ENCODE measurements at places on chromosomes 16 and 17.
A peak's percentile ranks its signal among the peaks of the same experiment; 100 is the strongest.

GRCh38 chr16:79844603-79845002, 244.1 kb upstream of the MAF start:
- DNase-seq: no peak

- DNase-seq: peak; percentile 45
These were observed 9.8 kb downstream of the NHERF1 start for GRCh38 chr17:74757931-74758847.

DNA sequence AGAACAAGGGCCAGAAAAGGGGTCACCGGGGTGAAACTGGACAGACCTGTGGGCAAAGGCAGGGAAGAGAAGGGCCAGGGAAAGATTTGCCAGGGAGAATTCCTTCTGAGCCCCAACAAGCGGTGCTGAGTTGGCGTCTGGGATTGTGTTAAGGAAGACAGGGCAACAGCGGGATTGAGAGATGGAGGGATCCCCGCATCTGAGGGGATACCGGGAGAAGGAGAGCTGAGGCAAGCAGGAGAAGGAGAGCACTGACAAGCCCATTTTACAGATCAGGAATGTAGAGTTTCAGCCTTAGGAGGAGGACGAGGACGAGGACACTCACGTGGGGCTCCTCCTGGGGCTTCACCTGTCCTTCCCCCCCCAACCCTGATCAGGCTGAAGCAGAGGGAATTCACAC, 998 bp upstream of the ABCC3 start:
- DNase-seq: no peak

DNA sequence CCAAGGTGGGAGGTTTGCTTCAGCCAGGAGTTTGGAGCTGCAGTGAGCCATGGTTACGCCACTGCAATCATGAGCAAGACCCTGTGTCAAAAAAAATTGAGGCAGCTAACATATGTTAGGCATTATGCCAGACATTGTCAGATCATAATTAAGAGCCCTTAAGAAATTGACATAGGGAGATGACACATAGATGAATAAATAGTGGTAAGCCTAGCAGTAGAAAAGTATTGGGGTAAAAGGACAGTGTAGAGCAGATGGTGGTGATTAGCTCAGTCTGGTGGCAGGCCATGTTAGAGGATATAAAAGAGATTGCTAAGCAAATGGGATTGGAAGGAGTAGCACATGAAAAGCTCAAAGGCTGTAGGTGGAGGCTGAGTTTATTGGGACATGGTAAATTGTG, 22.6 kb downstream of the SRCAP start:
- no peak for DNase-seq

DNA sequence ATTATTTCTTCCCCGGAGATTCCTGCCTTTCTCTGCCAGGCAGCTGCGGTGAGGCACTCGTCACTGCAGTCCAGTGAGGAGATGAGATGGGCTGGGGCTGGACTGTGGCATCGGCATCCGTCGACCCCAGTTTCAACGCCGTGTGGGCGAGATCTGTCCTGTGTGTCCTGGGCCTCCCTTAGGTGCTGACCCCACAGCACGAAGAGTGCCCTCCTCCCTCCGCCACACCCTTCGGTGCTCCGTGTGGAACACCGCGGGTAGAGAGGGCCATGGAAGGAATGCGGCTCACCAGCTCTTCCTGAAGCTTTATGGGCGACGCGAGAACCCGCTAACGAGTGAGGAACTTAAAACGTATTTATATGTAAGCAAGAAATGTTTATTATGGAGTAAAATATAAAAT, 17.6 kb downstream of the ACSF3 start:
- no peak for DNase-seq

DNA sequence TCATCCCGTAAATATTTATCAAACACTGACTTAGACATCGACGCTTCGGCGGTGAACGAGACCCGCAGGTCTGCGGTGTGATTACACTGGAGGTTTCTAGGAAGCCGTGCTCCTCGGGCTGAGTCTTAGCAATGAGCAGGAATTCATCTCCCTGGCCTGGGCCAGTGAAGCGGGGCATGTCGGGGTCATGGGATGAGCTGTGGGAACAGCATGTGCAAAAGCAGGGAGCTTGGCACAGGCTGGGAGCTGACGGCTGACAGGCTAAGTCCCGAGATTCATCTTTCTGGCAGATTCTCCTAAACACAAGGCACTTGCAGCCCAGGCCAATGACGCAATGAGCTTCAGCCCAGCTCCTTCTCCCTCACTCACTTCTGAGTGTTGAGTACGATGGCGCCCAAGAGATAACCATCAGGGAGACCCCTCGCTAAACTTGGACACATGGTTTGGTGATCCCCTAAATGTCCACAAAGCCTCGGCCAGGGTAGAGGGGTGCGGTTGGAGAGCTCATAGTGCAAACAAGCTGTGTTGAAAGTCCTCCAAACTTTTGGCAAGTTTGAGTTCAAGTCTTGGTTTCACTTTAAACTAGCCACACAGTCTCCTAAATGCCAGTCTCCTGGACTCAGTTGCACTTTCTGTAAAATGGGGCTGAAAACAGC, 12.8 kb downstream of the CRISPLD2 start:
- DNase-seq: peak; percentile 90

GRCh38 chr16:75258807-75259141, 7.3 kb upstream of the BCAR1 start:
- DNase-seq: no peak

- DNase-seq: no peak
These were observed 100.4 kb upstream of the DNAH17 start for GRCh38 chr17:78677303-78678221.

GRCh38 chr17:49180303-49180702, 30.1 kb downstream of the GNGT2 start:
- peak; percentile 67 for DNase-seq

- DNase-seq: no peak
These were observed 1.2 kb upstream of the DPEP2 start for GRCh38 chr16:68000450-68000849.

GRCh38 chr17:68634345-68634876, 33.2 kb upstream of the FAM20A start:
- DNase-seq: no peak

DNA sequence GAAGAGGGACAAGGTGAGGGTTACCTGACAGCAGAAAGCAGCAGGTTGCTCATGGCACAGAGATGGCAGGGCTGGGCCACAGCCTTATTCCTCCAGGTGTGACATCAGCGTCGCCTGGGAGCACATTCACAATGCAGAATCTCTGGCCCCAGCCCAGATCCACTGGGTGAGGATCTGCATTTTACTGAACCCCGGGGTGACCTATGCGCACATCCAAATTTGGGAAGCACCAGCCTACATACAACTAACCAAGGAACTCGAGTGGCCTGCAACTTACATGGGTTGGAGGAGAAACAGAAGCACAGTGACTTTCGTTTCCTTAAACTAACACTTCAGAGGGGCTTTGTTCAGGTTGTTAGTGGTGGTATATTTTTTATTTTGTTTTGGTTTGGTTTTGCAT, 17.6 kb downstream of the CPPED1 start:
- no peak for DNase-seq

GRCh38 chr16:31414706-31415105, 13.5 kb downstream of the COX6A2 start:
- no peak for DNase-seq

- DNase-seq: no peak
These were observed 210.9 kb downstream of the XYLT1 start for GRCh38 chr16:17259751-17260270.

DNA sequence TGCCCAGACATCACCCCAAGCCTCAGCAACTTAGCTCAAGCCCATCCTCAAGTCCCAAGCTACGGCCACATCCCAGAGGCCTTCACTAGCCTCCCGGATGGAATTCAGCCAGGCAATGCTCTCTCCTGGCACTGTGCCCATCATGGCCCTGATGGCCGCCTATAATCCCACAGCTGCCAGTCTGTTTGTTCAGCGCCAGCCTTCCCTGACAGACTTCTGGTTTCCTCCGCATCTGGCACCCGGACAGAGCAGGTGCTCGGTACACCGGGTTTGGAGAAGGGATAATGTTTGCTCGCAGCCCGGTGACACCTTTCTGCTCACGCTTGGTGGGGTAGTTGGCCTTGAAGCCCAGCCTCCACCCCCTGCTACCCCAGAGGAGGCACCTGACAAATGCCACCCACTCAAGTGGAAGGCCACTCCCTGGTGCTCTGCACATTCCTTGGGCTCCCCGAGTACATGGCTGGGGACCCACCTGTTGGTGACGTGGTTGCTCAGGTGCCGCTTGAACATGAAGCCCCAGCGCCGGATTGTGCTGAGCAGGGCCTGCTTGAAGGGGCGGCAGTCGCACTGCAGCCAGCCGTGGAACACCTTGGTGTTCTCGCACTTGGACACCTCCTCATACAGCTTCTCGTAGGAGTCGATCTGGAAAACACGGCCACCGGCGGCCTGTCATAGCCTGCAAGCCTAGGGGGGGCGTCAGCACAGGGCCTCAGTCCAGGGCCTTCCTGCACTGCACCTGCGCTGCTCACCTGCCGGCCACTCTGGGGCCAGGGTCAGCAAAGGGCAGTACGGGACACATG, 47.1 kb downstream of the DNAH17 start:
- DNase-seq: no peak

DNA sequence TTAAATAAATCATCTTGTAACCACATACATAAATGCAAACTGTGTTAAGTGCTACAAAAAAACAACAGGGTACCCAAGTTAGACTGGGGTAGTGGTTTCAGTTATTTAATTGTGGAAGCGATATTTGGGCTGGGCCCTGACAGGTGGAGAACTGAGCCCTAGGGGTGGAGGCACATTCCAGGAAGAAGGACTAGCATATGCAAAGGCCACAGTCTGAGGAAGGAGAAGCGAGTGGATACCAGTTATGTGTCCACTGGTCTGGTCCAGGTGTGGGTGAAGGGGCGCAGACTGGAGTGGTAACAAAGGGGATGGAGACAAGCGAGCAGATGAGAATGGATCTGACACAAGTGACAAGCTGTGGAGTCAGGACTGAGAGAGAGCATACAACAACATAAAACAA, 22.9 kb downstream of the TXNDC11 start:
- DNase-seq: no peak

DNA sequence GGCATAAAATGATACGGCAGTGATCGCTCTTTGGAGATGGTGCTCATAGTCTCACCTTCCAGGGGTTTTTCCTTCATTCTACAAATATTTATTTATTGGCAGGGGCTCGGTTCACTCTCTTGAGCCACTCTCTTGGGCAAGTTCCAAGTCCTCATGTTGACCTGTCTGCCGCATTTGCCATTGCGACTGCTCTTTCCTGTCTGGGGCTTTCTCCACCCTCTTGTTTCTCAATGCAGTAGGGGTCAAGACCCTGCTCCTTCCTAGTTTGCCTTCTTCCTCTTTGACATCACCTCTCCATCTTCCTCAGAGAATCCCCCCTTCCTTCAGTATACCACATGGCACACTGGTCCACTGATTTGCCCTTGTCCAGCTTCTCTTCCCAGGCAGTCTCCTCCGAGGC, 21.9 kb upstream of the LRRC75A start:
- DNase-seq: no peak

DNA sequence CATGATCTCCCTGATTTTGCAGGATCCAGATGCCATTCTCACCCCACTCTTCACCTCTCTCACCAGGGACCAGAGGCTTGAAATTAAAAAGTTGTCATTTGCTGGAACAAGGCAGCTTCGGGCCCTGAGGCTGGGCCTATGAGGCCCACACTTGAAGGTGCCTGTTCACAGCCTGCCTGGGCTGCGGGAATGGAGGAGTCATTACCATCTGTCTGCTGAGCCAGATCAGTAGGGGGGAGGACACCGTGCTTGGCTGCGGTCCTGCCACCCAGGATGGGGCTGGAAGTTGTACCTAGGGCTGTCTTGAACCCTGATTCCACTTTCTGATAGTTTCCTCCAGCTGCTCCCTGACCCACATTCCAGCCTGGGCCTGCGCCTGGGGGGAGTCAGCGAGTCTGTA, 208.3 kb upstream of the N4BP1 start:
- DNase-seq: no peak

DNA sequence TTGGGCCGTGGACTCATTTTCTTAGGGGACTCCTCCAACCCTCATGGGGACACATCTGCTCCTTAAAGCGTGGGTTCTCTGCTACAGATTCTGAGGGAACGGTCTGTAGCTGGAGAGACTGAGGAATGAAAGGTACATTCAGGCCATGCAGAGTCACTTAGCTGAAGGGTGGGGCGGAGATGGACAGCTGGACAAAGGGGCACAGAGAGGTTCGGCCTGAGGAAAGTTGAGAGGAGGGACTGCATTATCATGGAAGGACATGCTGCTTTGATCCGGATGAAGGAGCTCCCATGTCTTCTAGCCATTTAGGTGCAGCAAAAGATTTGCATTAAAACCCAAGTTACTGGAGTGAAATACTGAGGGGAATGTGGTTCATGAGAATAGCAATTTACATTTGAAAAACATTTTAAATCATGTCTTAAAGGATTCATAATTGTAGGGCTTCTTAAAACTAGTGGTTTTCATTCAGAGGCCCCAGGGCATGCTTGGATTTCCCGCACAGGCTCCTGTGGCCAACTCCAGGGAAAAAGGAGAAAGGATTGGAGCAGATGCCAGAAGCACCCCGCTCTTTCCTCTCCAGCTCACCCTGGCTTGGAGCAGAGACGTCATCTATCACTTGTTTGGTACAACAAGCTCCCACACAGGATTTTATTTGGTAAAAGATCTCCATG, 54.2 kb downstream of the CDRT4 start:
- DNase-seq: no peak

- DNase-seq: no peak
These were observed 24.9 kb upstream of the RHOT1 start for GRCh38 chr17:32117399-32117798.

DNA sequence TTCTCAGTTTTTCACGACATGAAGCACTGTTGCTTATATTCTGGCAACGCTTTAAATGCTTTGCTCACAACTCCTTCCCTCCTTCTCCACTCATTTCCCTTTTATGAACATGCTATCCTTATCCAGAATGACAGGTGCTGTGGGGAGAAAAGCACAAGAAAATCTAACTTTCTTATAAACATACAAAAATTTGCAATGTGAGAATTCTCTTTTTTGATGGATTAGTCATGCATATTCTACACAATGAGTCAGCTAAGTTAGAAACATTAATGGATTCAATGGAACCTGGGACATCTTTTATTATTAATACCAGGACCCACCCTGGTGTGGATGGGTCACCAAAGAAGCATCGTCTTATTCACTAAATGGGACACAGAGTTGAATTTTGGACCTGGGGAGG, 234.6 kb upstream of the CDH5 start:
- DNase-seq: no peak

GRCh38 chr16:17335826-17336529, 134.8 kb downstream of the XYLT1 start:
- DNase-seq: no peak

GRCh38 chr16:72576189-72576588, 404.2 kb upstream of the PMFBP1 start:
- DNase-seq: no peak

DNA sequence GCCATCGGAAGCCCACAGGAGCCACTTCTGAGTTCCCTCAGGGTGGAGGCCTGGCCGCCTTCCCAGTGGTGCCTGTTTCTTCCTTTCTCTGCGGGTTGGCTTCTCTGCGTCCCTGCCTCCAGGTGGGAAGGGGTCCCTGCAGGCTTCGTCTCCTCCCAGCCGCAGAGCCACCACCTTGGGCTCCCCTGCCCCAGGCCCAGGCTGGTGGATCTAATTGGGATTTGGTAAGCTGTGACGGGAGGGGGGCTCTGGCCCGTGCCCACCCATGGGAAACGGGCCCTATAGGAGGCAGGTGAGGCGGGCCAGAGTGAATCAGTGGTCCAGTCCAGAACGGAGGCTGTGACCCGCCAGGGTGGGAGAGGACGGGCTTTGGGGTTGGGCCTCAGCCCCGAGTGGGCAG, 32.1 kb downstream of the JPH3 start:
- DNase-seq: no peak

GRCh38 chr17:21517538-21518293, 141.6 kb downstream of the KCNJ12 start:
- no peak for DNase-seq

Measured in left ventricle myocardium inferior (tissue), 1 donor.